Stimulated activated CD8-positive, alpha-beta memory T cell treated with anti-CD3 and anti-CD28 coated beads, Interleukin-2, amount 100 ng/mL, for 1 hour (primary cell): ENCODE measurements at places on chromosomes 4 and X.

- DNase-seq: no peak
Observed at GRCh38 chrX:47296766-47297365, 64.1 kb downstream of the USP11 start.

GRCh38 chr4:131091896-131092295 is 1995.9 kb downstream of the C4orf33 start:
- no peak for DNase-seq

DNA sequence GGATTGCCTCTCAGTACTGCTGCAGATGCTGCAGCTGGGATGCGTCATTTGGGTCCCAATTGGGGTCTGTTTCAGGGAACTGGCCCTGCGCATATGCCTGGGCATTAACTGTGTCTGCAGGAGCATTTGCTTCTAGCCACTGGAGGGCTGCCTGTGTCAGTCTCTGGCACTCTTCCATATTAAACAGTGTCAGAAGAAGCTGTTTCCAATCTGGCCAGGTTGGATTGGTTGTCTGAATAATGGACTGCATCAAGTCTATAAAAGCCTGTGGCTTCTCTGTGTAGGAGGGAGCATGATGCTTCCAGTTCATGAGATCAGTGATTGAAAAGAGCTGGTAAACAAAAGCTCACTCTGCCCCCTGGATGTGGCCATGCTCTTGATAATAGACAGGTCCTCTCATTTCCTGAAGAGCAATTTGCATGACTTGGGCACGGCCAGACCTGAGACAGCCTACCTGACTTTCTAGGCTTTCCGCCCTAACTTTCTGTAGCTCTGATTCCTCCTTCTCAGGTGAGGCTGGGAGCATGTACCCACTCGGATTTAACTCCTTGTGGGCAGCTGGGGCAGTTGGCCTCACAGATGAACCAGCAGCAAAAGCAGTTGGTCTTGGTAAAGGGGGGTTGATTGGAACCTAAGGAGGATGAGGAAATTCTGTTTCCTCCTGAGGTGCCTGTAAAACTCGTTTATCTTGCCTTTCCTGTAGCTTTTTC is 29.2 kb downstream of the SULT1E1 start:
- no peak for DNase-seq

DNA sequence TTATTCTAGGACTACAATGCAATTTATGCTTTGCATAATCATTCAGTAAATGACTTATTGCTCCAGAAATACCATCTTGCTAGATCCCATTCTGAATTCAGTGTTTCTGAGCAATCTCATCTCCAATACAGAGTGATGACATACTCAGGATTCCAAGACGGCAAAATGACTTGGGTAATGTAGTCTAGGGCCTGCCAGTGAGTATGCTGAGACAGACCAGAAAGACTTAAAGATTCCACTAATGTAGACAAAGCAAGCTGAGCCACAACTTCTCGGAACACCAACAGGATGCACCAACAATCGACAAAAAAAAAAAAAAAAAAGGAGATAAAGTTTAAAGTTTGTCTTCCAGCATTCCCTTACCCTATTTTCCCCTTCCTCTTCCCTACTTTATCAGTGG is 919 bp upstream of the SEC24B start:
- no peak for DNase-seq

GRCh38 chr4:133390198-133390855 is 241.2 kb downstream of the PCDH10 start:
- DNase-seq: no peak

DNA sequence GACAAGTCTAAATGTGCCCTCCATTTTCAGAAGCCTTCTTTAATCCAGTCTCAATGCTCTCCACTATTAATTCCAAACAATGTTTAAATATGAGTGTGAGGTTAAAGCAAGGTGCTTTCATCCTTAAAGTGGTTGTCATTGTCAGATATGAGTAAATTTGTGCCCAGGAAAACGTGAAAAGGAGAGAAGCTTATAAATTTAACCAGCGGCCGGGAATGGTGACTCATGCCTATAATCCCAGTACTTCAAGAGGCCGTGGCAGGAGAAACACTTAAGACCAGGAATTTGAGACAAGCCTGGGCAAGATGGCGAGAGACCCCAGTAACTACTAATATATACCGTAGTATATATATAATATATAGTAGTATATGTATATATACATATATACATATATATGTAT is 270.0 kb downstream of the ARHGAP24 start:
- no peak for DNase-seq

GRCh38 chr4:153488006-153488891 is 22.1 kb downstream of the TMEM131L start:
- DNase-seq: peak; percentile 50

DNA sequence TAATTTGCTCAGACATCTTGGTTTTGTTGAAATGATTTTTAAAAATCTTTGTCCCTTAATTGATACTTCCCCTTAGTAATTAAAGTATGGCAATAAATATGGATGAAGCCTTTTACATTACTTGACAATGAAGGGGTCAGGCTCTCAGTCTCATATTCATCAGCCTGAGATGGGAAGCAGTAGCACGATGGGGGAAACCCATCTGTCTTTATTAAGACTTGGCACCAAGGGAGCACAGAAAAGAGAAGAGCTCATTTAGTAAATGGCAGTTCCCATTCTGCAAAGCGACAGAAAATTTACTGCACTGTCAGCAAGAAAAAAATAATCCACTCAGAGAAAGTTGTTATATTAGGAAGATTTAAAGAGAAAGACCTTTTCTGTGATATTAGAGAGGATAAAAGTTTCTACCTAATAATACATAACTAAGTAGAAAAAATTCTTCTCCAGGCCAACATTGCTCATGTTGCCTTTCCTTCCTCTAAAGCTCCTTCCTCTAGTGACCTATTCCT is 7.9 kb upstream of the SERTM2 start:
- DNase-seq: no peak

DNA sequence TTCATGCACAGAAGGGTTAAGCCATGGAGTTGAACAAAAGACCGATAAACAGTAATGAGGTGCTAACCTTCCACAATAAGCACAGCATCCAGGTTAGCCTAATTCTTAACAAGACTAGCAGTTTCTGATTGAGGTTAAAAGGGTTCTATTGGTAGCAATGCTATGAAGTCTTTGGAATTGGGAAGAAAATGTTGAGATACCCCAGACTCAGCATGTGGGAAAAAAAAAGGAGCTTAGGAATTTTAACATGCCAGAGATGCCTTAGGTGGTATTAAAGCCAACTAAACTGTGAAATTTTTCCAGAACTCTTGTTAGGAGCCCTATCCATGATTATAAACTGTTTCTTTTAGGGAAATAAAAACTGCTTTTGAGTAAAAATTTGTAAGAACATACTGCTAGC is 391.7 kb downstream of the GABRG1 start:
- DNase-seq: no peak

DNA sequence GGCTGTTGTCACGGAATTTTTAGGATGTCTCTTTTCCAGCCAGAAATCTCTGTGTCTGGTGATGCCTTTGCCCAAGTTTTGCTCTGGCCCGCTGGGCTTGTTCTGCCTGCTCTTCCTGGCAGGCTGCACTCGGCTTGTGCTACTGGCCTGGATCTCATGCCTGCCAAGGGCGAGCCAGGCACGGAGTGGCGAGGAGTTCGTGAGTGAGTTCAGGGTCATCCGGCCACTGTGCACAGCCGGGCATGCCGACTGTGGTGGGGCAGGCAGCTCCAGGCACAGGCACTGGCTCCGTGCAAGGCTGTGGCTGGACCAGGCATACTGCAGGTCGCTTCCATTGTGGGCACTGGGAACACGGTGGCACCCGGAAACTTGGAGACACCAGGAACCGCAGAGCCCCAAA is 129.1 kb downstream of the ARHGAP10 start:
- DNase-seq: no peak

DNA sequence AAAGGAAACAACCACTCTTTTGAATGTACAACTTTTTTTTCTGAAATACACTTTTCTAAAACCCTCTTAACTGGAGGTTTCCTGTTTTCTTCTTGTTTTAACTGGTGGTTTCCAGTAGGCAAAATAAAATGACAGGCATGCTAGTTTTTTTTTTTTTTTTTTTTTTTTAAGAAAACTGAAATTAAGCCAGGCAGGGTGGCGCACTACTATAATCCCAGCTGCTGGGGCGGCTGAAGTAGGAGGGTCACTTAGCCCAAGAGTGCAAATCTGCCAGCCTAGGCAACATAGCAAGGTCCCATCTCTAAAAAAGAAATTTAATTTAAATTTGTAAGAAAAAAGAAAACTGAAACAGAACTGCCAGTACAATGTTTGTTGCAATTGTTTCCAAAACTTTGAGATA is 44.0 kb downstream of the TMEM144 start:
- DNase-seq: no peak

DNA sequence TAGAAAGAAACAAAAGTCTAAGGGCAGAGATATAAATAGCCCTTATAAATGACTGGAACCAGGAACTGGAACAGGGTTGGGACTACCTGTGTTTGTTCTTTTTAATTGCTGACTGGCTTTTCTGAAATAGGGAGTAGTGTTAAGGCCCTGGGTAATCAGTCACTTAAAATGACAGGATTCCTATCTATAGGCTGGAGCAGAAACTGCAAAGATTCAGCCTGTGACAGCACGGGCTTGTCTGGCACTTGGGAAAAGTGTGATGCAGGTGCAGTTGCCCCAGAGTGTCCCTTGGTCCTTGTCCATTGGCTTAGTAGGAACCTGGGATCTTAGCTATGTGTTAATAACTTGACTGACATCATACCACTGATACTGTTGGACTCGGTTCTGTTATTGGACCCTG is 14.7 kb upstream of the PLAC8 start:
- no peak for DNase-seq

- no peak for DNase-seq
Observed at GRCh38 chr4:19254486-19254885, 997.2 kb upstream of the SLIT2 start.

DNA sequence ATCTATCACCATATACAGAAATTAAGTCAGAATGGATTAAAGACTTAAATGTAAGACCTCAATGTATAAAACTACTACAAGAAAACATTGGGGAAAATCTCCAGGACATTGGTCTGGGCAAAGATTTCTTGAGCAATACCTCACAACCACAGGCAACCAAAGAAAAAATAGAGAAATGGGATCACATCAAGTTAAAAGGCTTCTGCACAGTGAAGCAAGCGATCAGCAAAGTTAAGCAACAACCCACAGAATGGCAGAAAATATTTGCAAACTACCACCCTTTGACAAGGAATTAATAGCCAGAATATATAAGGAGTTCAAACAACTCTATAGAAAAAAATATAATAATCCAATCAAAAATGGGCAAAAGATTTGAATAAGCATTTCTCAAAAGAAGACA is 236.9 kb upstream of the EMCN start:
- DNase-seq: no peak

- DNase-seq: no peak
Observed at GRCh38 chr4:180422989-180423711, 1820.1 kb upstream of the TENM3 start.

GRCh38 chr4:6687947-6688878 is 5.5 kb upstream of the S100P start:
- no peak for DNase-seq

GRCh38 chrX:147900349-147900748 is 11.4 kb upstream of the FMR1 start:
- DNase-seq: no peak

- no peak for DNase-seq
Observed at GRCh38 chr4:88975958-88976774, 80.8 kb downstream of the FAM13A start.

DNA sequence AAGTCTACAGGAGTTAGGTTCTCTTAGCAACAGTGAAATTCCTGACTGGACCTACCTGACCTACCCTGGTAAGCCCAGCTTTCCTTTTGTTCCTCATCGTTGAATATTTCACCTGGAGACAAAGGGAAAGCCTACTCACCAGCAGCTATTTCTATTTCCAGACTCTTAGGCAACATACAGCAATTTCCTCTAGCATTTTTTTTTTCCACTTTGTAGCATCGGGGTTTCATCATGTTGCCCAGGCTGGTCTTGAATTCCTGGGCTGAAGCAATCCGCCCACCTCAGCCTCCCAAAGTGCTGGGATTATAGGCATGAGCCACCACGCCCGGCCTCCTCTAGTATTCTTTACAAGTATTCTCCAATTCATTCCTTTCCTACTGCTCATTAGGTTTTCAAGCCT is 6.8 kb upstream of the S100G start:
- DNase-seq: no peak

GRCh38 chr4:8441499-8442091 is 1.0 kb downstream of the TRMT44 start:
- no peak for DNase-seq
